ENCODE measurements at places on chromosomes 2 and 18. TPM values are rescaled to one million over a fixed set of nuclear protein-coding genes. Genes with fewer than 3 reads are reported as not detected.

The LOXHD1 gene
- 0.11 TPM for total RNA-seq

The TRAK2 gene
- 29.4 TPM for total RNA-seq

The CHRND gene
- not detected for total RNA-seq

DNA sequence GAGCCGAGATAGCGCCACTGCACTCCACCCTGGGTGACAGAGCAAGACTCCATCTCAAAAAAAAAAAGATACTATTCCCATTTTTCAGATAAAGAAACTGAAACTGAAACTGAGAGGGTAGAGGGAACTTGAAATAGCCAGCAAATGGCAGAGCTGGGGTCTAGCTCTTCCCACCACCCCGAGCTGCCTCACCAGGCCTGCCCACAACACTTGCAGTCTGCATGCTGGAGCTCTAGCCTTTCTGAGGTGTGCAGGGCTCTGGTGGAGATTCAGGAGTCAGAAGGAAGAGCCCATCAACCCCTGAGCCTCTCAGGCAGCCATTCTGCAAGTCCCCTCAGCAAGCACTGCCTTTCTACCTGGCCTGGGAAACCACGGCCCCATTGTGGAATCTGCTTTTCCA, 14.3 kb downstream of the EDAR start:
- no peaks in the 10 kb centered on the region for H3K27me3 ChIP-seq
- H3K4me1 ChIP-seq, result peaks cover 4% of the 10 kb centered on the region
- no peak for DNase-seq
- no peak overlapping the region for H3K4me3 ChIP-seq

DNA sequence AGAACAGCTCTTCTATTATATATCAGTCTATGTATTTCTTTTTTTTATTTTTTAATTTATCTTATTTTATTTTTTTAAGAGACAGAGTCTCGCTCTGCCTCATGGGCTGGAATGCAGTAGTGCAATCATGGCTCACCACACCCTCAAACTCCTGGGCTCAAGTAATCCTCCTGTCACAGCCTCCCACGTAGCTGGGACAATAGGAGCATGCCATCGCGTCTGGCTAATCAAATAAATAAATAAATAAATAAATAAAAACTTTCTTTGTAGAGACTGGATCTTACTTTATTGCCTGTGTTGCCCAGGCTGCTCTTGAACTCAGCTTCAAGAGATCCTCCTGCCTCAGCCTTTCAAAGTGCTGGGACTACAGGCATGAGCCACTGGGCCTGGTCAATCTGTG, 117.0 kb downstream of the RBMS1 start:
- no peaks in the 10 kb centered on the region for H3K27me3 ChIP-seq
- H3K4me3 ChIP-seq, result no peak overlapping the region
- no peak for DNase-seq
- H3K36me3 ChIP-seq, result no peaks in the 10 kb centered on the region
- no peak overlapping the region for H3K27ac ChIP-seq
